ENCODE measurements at places on chromosomes 5 and 9.

DNA sequence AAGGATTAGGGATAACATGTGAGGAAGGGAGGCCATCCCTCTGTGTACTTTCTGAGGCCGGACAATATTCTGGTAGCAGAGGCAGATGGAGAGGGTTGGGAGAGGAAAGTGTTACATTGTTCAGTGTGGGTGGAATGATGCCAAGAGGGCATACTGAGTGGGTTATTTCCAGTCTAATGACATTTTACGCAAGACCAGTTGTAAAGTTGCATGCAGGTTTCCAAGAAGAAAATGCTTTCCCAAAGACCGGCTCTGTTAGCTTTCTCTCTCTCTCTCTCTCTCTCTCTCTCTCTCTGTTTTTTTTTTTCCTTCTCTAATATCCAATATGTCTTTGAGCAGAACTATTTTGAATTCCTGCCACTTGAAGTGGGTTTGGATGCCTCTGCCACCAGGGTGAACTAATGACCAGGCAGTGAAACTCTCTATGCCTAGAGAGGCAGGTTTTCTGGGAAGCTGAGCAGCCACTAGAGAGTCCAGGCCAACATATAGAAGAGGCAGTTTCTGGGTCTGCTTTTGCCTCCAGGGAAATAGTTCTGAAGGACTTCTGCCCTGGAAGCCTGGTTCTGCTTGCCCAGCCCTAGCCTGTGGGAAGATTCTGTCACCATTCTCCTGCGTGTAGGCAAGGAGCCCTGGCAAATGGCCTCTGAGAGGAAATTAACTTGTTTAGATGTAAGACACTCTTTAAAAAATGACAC lies 24.4 kb upstream of the ZNF366 start:
- no peak for DNase-seq

GRCh38 chr5:164742025-164742424 lies 1236.6 kb downstream of the MAT2B start:
- DNase-seq = no peak

DNA sequence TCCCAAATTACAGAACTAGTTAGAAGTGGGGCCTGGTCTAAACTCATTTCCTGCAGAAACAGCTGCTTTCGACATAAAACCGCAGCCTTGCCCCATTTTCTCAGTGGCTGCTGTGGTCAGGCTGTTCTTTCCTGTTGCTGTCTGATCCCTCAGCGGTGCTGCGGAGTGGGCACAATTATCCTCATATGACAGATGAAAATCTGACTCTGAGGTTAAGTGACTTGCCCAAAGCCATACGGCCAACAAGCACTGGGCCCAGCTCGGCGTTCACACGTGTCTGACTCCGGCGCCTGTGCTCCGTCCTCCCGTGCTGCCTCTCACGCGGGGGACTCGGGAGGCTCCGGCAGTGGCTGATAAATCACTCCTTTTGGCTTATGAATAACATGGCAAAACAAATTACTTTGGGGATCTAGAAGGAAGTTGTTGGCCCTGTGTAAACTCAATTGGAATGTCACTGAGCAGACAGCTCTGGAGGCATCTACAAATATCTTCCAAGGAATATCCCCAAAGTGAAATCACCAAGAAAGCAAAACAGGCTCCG lies 142.6 kb upstream of the LMX1B start:
- DNase-seq = peak; percentile 67

GRCh38 chr5:176384366-176384930 lies 4.0 kb downstream of the NOP16 start:
- DNase-seq = no peak

- DNase-seq = no peak
These were observed 66.3 kb downstream of the RCL1 start for GRCh38 chr9:4859035-4859434.

DNA sequence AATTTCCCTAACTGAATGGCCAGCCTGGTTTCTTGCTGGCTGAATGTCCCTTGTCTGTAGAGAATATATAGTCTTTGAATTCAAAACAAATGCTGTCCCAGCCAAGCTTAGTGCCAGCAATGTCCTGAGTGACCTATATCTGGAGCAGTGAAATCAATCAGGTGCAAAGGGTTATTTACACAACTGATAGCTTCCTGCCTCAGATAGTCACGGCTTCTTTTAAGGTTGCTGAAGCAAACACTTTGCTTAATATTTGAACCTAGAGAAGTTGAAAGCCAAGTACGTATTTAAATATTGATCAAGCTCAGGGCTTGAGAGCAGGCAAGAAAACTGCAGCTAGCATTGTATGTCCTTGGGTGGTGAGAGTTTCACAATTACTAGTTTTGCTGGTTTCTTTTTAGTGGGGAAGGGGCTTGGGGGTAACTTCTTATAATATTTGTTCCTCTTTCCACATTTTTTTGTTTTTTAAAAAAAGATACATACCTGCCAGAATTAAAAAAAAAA lies 2.0 kb upstream of the ARHGEF28 start:
- DNase-seq = no peak

GRCh38 chr9:127130661-127131538 lies 8.5 kb upstream of the ANGPTL2 start:
- DNase-seq = no peak

Data from T-helper 9 cell (primary cell).